ENCODE measurements at places on chromosomes 2 and 18.

DNA sequence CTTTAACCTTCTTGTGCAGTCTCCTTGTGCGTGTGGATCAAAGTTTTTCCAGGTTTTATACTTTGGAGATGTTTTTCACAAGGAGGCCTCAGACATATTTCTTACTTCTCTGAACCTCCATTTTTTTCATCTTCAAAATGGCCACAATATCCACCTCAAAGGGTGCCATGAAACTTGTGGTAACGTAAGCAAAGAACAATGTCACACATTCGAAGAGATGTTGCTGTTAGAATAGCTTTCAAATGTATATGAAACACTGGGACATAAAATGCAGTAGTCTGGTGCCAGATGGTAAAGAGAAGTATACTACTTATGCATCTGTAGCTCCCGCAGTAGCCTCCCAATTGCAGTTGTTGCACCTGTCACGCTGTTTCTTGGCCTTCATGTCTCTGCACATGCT is 2.6 kb upstream of the KRCC1 start:
- no peak for DNase-seq

GRCh38 chr18:62842898-62843297 is 127.6 kb downstream of the PHLPP1 start:
- DNase-seq, result no peak

DNA sequence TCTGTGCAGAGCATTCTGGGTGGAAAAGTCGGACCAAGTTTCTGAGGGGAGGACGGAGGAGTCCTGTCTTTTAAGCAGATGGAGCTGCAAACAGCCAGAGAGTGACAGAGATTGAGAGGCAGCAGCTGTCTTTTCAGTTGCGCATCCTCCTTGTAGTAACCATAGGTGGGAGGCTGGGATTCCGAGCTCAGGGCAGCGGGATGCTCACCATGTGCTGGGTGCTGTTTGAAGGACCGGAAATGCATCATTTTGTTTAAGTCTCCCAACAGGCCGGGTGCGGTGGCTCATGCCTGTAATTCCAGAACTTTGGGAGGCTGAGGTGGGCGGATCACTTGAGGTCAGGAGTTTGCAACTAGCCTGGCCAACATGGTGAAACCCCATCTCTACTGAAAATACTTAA is 93.4 kb downstream of the AGAP1 start:
- no peak for DNase-seq

DNA sequence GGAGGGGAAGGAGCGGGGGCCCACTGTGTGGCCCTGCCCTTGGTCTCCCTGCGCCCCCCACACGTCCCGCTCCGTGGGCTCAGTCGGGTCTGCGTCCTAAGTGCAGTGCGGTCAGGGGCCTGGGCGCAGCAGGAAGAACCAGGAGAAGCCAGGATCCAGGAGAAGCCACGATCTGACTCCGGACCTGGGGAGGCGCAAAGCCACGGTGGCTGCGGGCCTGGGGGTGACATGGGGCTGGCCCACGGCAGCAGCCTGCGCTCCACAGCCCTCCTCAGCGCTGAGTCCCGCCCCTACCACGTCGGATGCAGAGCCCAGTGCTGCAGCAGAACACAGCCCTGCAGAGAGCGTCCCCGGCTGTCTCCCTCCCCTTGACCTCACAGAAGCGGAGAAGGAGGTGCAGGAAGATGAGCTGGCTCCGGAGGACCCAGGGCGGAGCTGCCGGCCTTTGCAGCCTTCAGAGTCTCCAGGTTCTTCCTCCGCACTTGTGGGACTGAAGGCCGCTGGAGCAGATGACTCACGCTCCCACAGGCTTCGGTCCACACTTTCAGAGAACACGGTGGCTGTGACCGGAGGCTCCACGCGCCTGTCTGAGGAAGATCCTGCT is 589.2 kb upstream of the SALL3 start:
- peak; percentile 45 for DNase-seq

GRCh38 chr18:8858888-8859511 is 153.6 kb downstream of the MTCL1 start:
- DNase-seq, result peak; percentile 89

GRCh38 chr18:22088029-22088428 is 81.4 kb upstream of the GATA6 start:
- DNase-seq, result no peak

- peak; percentile 77 for DNase-seq
These were observed at the start of gene GREB1L for GRCh38 chr18:21242141-21242779. GREB1L (plus strand) TSS chr18:21242232; CDS start chr18:21383519, 141,287 bp downstream.

- DNase-seq, result peak; percentile 25
These were observed 124.8 kb upstream of the CXCR4 start for GRCh38 chr2:136242687-136243277.

GRCh38 chr2:135586148-135586547 is 54.9 kb downstream of the R3HDM1 start:
- no peak for DNase-seq

- no peak for DNase-seq
These were observed 99.1 kb upstream of the CD302 start for GRCh38 chr2:159897081-159897480.

- DNase-seq, result peak; percentile 28
These were observed 29.0 kb downstream of the LINC00305 start for GRCh38 chr18:64119916-64120315.

DNA sequence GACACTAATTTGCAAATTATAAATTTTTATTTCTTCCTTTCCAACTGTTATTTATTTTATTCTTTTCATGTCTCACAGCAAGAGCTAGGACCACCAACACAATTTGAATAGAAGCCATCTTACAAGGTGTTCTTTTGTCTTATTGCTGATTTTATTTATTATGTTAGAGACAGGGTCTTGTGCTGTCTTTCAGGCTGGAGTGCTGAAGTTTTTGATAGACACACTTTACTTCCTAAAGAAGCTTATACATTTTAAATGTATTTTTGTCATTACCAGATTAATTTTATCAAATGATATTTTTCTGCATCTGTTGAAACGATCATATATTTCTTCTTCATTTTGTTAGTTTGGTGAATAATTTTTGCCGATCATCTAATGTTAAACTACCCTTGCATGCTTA is 130.3 kb upstream of the BCL2L11 start:
- DNase-seq, result no peak

GRCh38 chr2:238942726-238943300 is 94.9 kb downstream of the TWIST2 start:
- no peak for DNase-seq

GRCh38 chr18:23398401-23398800 is 54.7 kb upstream of the RIOK3 start:
- DNase-seq, result no peak

GRCh38 chr2:172704072-172704936 is 31.3 kb upstream of the RAPGEF4 start:
- DNase-seq, result peak; percentile 52

DNA sequence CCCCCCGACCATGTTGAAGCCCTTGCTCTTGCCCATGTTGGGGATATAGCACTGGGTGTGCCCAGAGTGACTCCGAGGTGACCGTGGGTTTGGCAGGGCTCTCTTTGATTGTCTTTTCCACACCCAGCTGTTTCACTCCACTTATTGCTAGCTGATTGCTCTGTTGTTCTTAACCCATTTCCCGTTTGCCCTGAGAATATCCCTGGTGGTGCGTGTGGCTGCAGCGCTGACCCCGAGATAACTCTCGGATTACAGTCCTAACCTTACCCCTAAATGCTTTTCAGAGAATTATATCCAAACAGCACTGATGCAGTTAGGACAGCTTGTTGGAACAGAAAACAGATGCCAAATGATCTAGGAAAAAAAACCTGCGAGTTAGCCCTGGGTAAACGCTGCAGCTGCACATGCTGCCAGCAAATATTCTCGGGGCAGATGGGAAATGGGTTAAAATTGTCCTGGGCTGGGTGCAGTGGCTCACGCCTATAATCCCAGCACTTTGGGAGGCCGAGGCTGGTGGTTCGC is 34.3 kb upstream of the SNORC start:
- DNase-seq, result no peak

- peak; percentile 36 for DNase-seq
These were observed 2.1 kb upstream of the CLIP4 start for GRCh38 chr2:29113027-29113686.

GRCh38 chr18:39480494-39481195 is 1915.0 kb upstream of the CELF4 start:
- DNase-seq, result no peak

GRCh38 chr2:42557306-42557705 is 11.1 kb upstream of the MTA3 start:
- DNase-seq, result no peak

- DNase-seq, result no peak
These were observed 154.8 kb upstream of the APCDD1 start for GRCh38 chr18:10299643-10300042.

DNA sequence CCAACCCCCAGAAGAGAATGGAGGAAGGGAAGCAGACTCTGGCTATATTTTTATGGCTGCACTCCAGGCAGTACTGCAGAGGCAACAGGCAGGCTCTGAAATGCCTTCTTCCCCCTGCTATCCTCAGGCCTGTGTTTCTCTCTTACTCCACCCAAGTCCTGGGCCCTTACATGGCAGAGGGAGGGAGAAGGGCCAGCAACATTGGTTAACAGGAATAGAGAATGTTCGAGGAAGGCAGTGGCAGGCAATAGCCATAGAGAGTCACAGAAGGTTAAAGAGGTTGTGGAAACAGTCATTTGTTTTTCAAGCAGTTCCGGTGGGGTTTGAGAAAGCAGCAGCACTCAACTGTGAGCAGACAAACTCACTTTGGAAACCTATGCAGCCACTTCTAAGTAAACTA is 15.1 kb upstream of the DARS1 start:
- no peak for DNase-seq

DNA sequence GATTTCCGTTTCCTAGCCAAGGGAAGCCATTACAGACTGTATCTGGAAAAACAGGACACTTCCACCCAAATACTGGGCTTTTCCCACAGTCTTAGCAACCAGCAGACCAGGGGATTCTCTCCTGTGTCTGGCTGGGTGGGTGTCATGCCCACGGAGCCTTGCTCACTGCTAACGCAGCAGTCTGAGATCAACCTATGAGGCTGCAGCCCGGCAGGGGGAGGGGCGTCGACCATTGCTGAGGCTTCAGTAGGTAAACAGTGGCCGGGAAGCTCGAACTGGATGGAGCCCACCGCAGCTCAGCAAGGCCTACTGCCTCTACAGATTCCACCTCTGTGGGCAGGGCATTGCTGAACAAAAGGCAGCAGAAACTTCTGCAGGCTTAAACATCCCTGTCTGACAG is 131.1 kb downstream of the KIAA1328 start:
- no peak for DNase-seq

- DNase-seq, result peak; percentile 76
These were observed 24.6 kb upstream of the SPP2 start for GRCh38 chr2:234025891-234026401.

DNA sequence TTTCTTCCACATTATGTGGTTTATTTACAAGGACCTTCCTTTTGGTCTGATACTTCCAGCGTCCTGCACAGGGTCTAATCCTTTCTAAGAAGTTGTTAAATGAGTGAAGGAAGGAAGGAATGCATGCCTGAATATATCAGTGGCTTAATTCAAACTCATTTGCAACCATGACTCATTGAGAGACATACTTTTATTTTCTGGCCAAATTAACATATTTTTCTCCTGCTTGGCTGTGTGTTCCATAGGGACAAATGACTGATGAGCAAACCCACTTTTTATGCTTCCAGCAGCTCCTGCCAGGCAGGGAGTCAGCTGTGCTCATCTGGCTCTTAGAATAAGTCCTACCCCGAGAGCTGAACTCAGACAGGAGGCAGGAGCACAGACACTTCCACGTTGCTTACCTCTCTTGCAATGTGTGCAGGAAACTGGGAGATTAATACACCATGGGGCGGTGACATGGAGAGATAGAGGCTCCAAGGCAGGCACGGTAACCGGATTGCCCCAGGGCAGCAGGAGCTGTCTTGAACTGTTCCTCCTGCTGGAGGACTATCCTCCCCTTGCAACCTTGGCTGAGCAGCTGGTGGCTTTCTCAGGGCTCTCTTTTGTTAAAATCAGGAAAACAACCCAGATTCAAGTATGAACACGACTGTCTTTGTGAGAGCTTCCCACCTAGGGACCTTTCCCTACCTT is 667.5 kb upstream of the HS6ST1 start:
- DNase-seq, result no peak

DNA sequence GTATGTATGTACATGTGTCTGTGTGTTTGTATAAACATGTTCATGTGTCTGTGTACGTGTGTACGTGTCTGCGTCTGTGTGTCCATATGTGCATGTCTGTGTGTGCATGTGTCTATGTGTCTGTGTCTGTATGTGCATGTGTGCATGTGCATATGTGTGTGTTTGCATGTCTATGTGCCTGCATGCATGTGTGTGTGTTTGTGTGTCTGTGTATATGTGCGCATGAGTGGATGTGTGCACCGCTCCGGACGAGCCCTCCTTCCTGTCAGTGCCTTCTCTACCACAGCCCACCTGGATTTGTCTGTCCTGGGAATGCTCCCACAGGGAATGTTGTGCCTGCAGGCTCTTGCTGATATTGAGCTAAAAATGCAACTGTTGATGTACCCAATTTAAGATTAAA is 113.3 kb upstream of the EPC2 start:
- DNase-seq, result no peak

DNA sequence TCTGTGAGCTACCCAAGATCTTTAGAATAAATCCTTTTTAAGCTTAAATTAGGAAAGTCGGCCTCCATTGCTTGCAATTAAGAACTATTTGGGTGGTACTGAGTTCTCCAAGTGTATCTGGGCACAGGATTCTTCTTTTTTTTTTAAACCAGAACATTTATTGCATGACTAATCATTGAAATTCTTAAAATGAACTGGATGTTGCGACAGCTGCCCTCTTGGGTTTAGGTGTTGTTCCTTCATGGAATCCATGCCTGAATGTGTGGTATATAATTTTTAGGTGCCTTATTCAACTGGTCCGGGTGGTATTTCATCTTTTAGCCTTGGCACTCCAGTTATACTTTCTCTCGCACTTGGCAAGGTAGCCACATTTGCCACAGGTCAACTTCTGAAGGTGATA is 14.5 kb upstream of the KCNK3 start:
- no peak for DNase-seq

DNA sequence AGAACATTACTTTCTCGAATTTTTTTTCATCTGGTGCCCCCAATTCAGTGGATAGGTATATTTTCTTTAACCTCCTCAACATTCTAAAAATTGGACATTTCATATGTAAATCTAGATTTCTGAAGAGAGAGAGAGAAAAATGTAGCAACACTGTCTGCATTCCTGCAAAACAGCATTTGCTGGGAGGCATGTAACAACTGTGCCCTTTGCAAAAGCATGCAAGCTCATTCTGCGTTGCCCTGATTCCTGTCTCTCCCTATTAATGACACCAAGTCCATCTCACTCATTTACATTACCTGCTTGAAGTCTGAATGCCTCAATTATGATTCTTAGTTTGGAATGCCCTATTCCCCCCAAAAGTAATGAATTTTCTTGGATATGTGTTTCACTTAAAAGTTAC is 79.8 kb upstream of the BARD1 start:
- no peak for DNase-seq

- DNase-seq, result no peak
These were observed 147.3 kb upstream of the SPRED2 start for GRCh38 chr2:65579506-65580235.

- no peak for DNase-seq
These were observed 102.2 kb downstream of the AP1S3 start for GRCh38 chr2:223735035-223735640.

- peak; percentile 35 for DNase-seq
These were observed 1274.5 kb upstream of the CRIM1 start for GRCh38 chr2:35081001-35081621.

All from kidney tubule cell (primary cell).